Stimulated activated CD8-positive, alpha-beta memory T cell treated with anti-CD3 and anti-CD28 coated beads, Interleukin-2, amount 100 ng/mL, for 1 hour (primary cell): ENCODE measurements at places on chromosomes 5 and 9.

DNA sequence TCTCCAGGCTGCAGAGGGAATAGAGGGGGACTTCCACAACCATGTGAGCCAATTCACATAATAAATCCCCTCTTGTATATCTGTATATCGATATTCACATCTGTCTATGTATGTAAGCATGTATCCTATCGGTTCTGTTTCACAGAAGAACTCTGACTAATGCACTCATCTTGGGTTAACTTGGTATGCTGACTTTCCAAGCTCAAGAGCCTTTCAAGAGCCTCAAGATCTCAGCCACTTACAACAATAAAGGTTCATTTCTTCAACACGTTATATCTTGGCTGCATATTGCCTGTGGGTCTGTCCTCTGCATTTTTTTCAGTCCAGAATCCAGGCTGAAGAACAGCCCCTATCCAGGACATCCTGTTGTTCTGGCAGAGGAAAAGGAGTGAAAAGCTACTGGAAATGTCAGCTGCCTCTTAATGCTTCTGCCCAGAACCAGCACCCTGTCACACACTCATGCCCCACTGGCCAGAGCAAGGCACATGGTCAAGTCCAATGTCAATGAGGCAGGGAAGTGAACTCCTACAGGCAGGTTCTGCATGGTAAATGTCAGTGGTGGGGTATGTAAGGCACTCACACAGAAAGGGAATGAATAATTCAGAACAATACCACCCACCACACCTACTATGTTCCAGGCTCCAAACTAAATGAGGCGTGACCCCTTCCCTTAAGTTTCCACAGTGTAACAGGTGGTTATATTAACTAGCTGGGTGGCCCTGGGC is 91.6 kb upstream of the ICE1 start:
- DNase-seq, result no peak

GRCh38 chr9:74771672-74772071 is 116.0 kb downstream of the TRPM6 start:
- DNase-seq, result no peak

DNA sequence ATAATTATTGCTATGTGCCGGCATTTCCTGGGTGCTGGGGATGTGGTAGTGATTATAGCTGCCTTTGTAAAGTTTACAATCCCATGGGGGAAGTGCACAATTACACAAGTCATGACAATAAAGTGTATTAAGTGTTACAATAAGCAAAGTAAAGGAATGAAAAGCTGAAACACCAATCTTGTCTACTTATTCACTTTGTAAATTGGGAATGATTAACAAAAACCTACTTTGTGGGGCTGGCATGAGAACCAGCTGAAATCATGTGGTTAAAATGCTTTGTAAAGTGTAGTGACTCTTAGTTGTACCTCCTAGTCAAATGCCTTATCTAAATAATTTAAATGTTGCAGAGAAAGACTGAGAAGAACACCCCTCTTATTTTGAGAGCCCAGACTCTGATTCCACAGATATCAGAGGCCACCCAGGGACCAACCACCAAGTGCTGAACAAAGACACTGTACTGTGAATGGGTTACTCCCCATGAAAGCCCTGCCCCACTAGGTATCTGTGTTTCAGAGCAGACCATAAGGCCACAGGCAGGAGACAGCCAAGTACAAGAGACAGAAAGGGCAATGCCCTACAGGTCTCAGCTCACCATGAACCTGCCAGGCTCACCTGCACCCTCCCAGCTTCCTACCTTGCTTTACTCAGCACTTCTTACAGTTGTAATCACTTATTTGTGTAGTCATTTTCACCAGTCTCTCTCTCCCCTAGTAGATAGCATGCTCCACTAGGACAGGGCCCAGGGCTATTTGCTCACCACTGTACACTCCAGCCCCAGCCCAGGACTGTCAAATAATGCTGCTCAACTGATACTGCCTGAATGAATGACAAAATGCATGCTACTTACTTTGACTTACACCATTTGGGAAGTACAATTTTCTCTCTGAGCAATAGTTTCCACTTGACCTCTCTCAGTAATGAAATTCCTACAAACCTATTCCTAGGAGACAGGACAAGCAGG is 101.6 kb upstream of the APC start:
- no peak for DNase-seq

- DNase-seq, result no peak
These were observed 26.7 kb upstream of the PALM2AKAP2 start for GRCh38 chr9:109753308-109753707.

DNA sequence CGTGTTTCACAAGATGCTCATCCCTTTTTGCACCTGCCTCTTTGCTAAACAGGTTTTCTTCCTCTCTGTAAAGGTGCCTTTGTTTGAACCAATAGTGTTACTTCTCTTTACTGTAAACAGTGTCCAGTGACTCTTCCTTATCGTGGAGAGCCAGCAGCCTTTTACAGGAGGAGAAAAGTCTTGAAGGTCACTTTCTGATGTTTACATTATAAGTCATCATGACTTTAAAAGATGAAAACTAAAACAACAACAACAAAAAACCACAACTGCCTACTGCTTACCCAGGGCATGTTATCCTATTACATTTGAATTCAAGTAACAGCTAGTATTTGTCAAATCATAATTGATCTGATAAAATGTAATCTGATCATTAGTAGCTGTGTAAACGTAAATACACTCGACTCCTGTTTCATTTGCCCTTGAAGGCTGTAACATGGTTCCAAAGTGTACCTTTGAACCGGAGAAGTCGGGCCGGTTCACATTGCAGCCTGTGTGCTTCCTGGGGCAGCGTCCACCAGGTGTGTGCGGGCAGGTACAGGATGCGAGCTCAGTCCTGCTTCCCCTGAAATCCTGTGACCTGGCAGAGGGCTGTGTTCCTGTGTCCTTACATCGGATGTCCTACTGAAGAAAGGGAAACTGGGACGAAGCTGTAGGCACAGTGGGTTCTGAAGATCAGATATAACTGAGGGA is 118.1 kb downstream of the C9orf152 start:
- DNase-seq, result no peak

DNA sequence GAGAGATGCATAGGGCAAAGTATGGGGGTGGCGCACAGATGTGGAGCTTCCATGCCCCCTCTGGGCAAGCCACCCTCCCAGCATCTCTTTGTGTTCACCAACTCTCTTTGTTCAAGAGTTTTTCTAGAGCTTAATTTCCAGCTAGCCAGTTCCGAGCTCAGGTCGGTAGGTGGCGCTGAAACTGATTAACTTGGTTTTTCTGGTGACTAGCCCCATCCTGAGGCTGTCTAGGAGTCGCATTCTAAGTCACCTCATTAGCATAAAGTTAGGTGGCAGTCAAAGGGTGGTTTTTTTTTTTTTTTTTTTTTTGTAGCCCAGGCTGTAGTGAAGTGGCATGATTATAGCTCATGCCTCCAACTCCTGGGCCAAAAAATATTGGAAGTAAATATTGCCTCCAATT is 476.4 kb downstream of the KDM4C start:
- no peak for DNase-seq

GRCh38 chr9:110650991-110651411 is 17.6 kb upstream of the MUSK start:
- no peak for DNase-seq

DNA sequence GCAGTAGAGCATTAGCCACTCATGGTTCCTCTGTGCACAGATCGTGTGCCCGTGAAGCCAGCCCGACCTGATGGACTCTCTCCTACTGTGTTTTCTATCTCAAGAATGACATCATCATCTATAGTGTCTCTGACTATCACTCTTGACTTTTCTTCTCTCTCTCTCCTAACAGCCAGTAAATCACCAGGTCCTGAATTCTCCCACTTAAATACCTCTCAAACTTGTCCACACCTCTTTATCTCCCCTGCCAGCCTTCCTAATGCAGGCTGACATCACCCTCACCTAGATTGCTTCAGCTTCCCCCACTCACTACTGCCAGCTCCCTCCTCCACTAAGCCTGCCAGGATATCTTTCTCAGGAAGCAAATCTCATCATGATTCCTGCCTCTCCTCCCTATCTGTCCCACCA is 90.6 kb upstream of the MIER3 start:
- no peak for DNase-seq

DNA sequence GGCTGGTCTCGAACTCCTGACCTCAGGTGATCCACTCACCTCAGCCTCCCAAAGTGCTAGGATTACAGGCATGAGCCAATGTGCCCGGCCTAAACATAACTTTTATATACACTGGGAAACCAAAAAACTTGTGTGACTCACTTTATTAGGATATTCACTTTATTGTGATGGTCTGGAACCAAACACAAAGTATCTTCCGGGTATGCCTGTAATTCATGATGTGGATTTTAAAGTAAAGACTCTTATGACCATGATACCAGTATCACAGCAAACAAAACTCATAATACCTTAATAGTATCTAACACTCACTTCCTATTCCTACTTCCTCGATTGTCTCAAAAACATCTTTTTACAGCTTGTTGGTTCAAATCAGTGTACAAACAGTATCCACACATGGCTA is 12.7 kb upstream of the GFPT2 start:
- DNase-seq, result no peak

GRCh38 chr9:124779368-124780059 is 2.6 kb downstream of the OLFML2A start:
- no peak for DNase-seq

DNA sequence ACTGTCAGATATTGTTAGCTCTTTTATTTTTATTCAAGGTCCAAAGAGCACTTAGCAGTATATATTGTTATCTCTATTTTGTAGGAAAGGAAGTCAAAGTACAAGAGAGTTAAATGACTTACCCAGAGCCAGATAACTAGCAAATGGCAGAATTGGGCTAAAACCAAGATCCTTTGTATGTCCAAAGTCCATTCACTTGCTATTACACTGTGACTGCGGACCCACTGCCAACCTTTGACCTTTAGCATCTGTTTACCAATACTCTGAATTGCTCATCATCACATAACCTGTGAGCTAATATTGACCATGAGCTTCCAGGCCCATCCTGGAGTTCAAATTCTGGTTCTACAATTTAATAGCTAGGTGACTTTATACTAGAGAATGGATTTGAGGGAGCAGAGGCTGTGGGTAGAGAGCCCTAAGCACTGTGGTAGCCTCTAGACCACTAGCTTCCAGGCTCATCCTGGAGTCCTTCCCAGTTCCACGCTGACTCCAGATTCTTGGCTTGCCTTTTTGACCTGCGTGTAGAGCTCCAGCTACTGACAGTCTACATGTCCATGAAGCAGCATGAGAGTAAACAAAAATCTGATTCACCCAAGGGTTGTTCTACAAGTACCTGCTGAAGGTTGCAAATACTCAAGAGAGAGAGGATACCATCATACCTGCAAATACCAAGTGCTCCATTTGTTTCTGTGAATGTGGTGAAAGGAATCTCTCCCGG is 424.0 kb downstream of the SH3GL2 start:
- no peak for DNase-seq

DNA sequence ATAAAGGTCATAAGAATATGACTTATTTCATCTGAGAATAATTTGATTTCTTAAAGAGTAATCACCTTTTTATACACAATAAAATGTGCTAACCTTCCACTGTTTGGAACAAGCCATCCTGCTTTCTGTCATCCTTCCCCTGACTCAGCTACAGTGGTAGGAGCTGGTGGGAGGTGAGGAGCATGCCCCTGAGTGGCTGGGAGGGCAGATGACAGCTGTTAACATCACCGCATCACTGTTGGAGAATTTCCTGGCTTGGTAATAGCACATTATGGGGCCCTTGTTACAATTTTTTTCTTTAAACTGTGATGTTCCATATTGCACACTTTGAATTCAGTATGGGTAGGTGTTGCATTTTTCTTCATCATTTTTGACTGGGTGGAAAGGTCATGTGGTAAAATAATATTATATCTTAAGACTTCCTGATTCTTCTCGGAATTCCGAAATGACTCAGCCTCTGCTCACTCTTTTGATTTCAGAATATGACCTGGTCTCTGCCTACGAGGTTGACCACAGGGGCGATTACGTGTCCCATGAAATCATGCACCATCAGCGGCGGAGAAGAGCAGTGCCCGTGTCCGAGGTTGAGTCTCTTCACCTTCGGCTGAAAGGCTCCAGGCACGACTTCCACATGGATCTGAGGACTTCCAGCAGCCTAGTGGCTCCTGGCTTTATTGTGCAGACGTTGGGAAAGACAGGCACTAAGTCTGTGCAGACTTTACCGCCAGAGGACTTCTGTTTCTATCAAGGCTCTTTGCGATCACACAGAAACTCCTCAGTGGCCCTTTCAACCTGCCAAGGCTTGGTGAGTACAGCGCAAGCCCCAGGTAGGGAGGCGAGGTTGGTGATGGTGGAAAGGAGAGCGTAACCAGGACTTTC is 5.8 kb downstream of the ADAMTS16 start:
- DNase-seq, result no peak

DNA sequence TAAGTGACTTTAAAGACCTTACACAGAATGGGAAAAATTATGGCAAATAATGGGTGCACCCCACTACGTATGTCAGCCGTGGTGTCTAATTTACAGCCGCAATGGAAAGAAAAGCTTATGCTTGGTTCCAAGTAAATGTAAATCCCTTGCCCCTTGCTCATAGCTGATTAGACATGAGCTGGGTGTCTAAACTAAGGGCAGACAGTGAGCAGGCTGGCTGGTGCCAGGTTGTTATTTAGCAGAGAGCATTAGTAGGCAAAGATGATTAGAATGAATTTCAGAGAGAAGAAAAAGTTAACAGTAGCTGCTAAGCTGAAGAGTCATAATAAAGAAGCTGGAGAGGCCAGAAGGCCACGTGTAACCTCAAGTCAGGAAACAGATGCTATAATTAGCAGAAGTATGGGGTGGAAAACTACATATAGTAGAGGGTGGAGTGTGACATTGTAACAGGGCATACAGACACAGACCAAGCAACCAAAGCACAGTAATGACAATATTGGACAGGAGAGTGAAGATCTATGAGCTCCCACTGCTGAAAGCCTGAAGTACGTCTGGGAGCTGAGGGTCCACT is 257.7 kb downstream of the MCTP1 start:
- no peak for DNase-seq

- no peak for DNase-seq
These were observed 10.9 kb upstream of the PCDHB1 start for GRCh38 chr5:141040093-141040770.

GRCh38 chr5:168679515-168679920 is 100.3 kb upstream of the PANK3 start:
- DNase-seq, result peak; percentile 31

DNA sequence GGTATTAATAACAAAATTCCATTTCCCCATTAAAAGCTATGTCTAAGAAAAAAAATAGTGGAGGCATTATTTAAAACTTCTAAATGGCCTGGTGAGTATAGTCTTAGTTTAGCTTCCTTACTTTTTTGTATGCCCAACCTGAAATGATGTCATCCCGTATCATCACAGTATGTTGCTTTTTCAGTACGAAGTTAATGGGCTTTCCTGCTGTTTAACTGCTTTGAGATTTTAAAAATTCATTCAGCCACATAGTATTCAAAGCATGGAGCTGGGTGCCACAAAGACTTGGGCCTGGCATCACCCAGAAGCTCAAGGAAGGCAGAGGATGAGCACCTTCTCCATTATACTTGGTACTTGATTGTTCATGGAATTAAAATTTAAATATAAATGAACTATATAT is 7.4 kb downstream of the F2RL2 start:
- DNase-seq, result no peak

DNA sequence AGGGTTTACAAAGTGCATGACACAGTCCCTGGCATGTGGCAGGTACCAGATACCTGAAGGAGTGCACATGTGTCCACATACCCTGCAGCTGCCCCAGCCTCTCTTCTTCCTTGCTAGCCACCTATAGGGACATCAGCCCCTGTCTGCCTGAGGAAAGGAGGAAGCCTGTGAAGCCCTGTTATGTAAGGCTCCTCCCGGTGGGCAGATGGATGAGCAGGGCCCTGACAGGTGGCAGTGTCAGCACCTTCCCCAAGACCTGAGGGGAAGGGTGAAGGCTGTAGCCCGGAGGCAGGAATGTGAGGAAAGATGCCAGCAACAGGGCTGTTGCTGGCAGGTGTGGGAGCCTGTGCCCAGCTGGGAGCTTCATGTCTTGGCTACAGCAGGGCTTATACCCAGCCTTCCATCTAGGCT is 21.7 kb downstream of the TCF7 start:
- no peak for DNase-seq
